T-helper 1 cell (primary cell): ENCODE measurements at places on chromosomes 1 and 21.

GRCh38 chr1:11447903-11448302 is 31.1 kb upstream of the DISP3 start:
- no peak for DNase-seq

- DNase-seq: no peak
These were observed 3.6 kb upstream of the RASSF5 start for GRCh38 chr1:206503591-206504362.

DNA sequence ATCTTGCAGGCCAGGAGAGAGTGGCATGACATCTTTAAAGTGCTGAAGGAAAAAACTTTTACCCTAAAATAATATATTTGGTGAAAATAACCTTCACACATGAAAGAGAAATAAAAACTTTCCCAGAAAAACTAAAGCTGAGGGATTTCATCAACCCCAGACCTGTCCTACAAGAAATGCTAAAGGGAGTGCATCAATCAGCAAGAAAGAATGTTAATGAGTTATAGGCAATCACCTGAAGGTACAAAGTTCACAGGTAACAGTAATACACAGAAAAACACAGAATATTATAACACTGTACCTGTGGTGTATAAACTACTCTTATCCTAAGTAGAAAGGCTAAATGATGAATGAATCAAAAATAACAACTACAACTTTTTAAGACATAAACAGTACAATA is 249.2 kb upstream of the PKN2 start:
- no peak for DNase-seq

DNA sequence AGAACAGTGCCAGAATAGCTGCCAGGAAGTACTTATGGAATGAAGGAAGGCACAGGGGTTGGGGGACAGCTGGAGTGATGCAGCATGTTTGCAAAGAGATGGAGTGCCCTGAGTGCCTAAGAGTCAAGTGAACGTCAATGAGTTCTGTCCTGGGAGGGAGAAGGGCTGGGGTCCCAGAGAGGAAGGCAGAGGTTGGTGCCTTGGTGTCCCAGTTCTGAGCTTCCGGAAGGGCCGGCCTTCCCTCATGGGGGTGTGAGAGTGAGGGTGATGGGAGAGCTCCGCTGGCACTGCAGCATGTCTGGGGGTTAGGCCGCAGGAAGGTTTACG is 17.6 kb downstream of the NES start:
- no peak for DNase-seq

DNA sequence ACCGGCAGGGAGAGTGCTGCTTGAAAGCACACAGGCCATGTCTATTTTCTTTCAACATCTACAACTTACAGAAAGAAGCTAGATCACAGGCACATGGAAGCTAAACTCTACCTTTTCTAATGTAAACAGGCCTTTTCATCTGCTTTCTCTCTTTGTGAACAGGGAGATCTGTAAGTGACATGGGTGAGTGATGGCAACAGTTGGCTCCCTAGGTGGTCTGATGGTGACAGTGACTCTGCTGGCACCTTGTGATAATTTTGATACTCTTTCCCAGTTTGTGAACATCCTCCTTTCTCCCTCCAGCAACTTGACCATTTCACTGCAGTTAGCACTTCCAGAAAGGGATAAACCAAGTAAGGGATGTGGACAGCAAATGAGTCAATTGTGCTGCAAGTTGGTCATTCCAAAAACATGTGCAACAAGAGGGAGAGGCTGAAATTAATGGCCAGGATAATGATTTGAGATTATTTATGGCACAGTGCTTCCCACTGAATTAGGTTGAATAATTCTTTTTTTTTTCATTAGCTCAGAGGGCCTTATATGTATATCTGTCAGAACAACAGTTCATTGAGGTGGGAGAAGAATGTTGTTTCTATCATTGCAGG is 89.5 kb downstream of the XCL2 start:
- DNase-seq: no peak

GRCh38 chr1:101144671-101145448 is 92.0 kb upstream of the S1PR1 start:
- no peak for DNase-seq

- no peak for DNase-seq
These were observed 178.0 kb downstream of the RYR2 start for GRCh38 chr1:237219751-237220642.

- no peak for DNase-seq
These were observed 42.1 kb upstream of the NBPF3 start for GRCh38 chr1:21397813-21398188.
